Ammon's horn (tissue), 1 donor: ENCODE measurements at places on chromosomes 12 and 14.

DNA sequence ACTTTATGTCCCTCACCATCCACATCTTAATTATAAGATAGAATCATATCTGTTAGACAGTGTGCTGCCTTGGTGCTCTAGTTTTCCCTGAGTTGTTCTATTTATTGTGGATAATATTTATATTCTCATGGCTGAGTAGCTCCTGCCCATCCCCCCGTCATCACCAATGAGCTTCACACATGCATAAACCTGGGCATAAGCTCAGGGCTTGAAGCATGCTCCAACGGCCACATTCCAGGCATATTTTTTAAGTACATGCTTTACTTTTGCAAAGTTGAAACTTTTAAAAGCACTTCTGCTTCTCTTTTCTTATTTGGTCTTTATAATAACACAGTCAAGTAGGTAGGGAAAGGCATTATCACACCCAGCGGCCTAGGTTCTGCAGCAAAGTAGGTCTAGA, 3.4 kb upstream of the FBXO34 start:
- no peak for DNase-seq

DNA sequence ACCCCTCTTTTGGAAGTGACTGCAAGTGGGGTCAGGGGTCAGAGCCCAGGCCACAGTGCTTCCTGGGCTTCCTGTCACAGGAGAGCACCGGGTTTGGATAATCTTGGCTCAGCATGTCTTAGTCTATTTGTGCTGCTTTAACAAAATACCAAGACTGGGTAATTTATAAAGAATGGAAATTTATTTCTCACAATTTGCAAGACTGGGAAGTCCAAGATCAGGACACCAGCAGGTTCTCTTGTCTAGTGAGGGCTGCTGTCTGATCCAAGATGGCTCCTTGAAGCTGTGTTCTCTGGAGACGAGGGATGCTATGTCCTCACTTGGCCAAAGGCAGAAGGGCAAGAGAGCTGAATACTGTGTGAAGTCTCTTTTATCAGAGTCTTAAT, 74.1 kb downstream of the RIN3 start:
- DNase-seq, result no peak

DNA sequence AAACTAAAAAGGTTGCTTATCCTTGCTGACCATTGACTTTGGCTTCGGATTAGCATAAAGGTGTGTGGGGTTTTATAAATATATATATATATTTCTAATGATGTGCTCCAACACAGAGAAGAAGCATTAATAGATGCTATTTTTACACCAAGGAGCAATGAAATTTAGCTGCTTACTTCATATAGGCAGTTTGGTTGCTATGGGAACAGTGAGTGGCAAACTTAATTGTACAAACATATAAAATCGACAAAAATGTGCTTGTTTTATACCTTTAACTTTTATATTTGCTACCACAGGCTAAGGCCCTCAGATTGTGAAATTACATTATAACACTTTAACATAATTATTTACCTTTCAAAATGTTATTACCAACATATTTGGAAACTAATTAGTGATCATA, 303.4 kb downstream of the SEC23A start:
- DNase-seq, result no peak

GRCh38 chr12:116783525-116784237, 45.6 kb downstream of the RNFT2 start:
- DNase-seq, result no peak

DNA sequence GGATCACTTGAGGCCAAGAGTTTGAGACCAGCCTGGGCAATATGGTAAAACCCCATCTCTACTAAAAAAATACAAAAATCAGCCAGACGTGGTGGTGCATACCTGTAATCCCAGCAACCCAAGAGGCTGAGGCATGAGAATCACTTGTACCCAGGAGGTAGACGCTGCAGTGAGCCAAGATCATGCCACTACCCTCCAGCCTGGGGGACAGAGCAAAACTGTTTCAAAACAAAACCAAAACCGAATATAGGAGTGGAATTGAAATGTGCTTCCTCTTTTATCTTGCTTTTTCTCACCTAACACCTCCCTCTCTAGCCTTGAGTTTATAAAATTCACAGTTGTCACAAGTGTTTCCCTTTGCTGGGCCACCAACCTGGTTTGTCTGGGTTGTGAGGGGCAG, 181.9 kb downstream of the PAH start:
- DNase-seq, result no peak
